ENCODE measurements at places on chromosomes 7 and 10.

- no peak for DNase-seq
These were observed 17.9 kb downstream of the SH3PXD2A start for GRCh38 chr10:103837370-103838069.

GRCh38 chr10:121497513-121498470 is 100.5 kb downstream of the FGFR2 start:
- DNase-seq: no peak

- DNase-seq: no peak
These were observed 15.1 kb downstream of the LSMEM1 start for GRCh38 chr7:112495810-112496462.

DNA sequence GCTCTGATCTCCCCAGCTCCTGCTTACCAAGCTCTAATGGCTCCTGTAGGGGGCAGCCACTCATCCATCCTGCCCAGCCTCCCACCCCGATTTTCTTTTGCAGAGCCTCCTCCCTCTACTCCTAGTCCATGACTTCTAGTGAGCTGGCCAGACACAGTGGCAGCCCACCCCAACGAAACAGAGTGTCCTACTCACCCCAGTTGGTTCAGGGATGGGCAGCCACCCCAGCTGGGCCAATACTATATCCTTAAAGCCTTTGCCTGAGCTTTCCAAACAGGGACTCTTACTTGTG is 77.1 kb downstream of the GRID1 start:
- no peak for DNase-seq

DNA sequence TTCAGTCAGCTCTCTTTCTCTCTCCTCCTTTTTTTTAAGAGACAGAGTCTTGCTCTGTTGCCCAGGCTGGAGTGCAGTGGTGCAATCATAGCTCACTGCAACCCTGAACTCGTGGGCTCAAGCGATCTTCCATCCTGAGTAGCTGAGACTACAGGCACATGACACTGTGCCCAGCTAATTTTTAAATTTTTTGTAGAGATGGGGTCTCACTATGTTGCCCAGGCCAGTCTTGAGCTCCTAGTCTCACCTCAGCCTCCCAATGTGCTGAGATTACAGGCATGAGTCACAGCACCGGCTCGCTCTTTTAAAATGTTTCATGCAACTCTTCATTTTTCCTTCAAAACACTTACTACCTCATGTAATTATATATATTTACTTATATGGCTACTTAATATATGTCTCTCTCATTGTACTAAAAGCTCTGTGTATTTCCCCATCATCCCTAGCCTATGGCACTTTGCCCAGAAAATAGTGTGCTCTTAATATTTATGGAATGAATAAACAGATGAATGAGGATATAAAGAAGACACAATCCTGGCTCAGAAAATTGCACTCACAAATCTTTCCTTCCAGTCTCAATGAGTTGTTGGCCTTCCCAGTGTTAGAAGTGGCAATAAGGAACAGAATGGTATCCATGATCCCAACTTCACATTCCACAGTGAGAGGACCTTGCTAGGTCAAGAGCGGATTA is 33.9 kb downstream of the EBLN1 start:
- DNase-seq: no peak

DNA sequence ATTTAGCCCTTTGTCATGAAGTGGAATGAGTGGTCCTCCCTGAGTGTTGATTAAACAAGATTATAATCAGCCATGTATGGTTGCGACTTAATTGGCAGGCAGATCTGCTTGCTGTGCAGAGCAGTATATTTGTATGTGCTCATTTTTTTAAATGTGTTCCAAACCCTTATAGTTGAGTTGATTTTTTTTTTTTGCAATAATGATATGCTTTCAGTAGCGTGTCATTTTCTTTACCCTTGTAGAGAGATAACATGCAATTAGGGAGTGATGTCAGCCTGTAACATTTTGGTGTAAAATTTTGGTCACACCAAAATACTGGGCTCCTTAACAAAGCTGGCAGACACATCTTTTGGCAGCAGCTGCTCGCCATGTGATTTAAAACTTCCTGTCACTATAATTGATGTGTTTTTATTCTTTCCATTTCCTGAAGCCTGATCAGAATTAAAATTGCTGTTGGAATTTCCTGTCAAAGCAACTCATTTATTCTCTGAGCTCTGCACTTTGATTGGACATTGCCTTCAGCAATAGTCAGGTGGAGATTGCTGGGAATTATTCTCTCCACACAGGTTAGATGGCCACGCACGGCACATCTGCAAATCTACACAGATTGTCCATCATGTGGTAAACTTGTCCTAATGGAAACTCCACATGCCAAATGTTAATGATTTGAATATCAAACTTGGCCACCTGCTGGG is 125.3 kb downstream of the DYNC1I1 start:
- no peak for DNase-seq

GRCh38 chr10:63644418-63645142 is 123.4 kb downstream of the REEP3 start:
- no peak for DNase-seq

DNA sequence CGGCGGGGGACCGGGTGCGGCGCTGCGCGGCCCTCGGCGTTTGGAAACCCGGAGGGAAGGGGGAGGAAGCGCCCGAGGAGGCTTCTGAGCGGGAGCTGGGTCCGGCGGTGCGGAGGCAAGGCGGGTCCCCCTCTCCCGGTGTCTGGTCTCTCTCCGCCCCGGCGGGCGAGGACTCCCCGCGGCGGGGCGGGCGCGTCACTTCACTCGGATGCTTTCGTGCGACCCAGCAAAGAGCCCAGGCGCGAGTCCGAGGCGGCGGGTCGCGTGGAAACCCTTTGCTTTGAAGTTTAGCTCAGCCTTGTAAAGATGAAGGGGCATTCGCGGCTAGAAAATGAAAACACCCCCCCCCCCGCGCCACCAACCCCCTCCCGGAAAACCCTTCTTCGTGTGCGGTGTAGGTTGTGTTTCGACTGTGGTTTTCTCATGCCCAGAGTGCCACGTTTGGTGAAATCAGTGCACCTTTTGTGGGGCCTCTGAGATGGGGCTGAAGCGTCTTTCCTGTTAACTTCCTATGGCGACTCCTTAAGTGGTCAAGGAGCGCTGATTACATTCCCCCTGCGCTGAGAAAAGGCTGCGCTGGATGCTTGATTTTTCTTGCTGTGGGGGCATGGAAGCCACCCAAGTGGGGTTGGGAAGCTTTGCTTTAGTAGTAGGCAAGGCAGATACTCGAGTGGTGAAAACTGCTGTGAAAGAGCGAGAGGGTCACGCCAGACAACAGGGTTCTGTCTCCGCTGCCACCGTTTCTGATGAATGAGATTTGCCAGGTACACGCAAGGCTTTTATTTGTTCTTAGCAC is 876 bp downstream of the GNAI1 start:
- DNase-seq: no peak

GRCh38 chr7:28411876-28412662 is at the start of gene CREB5:
CREB5 (plus strand) TSS chr7:28412518; CDS start chr7:28412915, 397 bp downstream.
- no peak for DNase-seq

DNA sequence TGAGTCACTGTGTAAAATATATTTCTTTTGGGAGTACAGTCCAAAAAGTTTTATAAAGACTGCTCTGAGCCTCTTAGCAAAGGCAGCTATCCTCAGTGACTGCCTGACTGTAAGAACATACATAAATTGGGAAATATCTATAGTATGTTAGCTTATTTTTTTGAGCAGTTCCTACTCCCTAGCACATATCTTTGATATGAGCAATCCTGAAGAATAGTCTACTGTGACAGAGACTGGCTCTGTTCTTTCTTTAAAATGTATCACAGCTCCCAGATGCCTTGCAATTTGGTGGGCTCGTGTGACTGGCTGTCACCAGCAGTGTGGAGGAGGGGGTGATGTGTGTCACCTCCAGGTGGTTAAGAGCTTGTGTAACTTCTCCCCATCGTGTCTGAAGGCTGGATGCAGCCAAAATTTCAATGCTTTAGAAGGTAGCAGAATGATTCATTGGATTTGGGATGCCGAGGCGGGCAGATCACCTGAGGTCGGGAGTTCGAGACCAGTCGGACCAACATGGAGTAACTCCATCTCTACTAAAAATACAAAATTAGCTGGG is 47.9 kb downstream of the MTERF1 start:
- DNase-seq: no peak

DNA sequence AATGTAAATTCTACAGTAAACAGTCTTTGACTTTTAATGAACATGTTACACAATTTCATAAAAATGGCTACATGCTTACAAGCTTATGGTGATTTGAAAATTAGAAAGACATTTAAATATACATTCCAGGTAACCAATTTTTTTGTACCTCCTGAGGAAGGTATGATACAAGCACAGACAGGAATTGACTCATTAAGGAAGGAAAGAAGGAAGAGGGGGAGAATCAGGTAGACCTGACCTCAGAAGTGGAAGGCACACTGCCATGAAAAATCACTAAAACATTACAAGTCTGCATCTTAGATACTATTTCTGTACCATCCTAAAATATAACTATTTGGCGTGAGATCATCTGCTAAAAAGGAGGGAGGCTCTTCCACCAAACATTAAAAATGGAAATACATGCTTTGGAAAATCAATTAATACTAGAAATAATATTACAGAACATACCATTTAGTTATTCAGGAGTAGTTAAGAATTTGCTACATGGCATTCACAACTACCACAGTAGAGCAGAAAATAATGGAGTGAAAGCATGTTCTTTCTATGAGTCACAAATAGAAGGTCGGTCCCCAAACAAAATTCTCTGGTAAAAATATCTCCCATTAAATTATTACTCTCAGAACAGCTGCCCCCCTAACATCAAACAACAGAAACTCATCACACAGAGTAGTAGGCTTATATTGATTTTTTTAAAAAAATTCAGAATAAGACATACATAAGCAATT is 15.2 kb downstream of the RAB11FIP2 start:
- no peak for DNase-seq

DNA sequence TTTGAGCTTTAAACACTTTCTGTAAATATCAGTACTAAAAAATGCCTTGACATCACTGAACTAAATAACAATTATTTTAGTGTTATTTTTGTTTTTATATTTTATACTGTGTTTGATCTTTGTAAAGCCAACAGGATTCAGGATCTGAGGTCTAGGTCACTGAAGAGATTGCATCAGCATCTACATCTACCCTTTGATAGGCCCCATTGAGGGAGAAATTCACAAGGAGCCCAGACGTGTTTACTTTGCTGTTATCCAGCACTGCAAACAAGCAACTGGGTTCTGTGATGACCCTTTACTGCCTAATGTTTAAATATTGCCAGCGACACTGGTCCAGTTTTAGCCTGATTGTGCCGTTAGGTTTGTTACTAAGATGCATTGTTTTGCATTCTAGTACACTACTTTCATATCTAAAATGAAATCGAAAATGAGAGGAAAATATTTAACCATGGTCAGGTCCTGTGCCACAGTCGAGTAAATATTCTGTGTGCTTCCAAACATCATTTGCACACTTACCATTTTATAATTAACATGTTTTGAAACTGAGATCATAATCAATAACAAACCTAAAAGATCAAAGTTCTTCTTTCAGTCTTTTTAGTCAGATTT is 48.7 kb downstream of the SP8 start:
- no peak for DNase-seq

DNA sequence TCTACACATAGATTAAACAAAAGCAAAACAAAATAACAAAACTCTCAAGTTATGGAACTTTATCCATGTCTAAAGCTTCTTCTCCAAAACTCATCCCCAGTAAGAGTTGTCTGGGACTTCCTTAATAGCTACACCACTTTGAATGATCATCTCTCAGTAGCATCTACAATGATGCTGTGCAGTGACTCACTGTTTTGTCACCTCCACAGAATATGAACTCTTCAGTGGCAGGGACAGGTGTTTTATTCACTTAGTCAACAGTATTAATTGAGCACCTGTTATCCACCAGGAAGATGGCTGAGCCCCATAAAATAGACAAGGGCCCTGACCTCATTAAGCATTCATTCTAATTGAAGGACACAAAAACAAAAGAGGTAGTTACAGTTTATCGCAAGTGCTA is 350.7 kb downstream of the ELMO1 start:
- no peak for DNase-seq

- DNase-seq: no peak
These were observed 16.7 kb downstream of the UBTD1 start for GRCh38 chr10:97515271-97515978.

DNA sequence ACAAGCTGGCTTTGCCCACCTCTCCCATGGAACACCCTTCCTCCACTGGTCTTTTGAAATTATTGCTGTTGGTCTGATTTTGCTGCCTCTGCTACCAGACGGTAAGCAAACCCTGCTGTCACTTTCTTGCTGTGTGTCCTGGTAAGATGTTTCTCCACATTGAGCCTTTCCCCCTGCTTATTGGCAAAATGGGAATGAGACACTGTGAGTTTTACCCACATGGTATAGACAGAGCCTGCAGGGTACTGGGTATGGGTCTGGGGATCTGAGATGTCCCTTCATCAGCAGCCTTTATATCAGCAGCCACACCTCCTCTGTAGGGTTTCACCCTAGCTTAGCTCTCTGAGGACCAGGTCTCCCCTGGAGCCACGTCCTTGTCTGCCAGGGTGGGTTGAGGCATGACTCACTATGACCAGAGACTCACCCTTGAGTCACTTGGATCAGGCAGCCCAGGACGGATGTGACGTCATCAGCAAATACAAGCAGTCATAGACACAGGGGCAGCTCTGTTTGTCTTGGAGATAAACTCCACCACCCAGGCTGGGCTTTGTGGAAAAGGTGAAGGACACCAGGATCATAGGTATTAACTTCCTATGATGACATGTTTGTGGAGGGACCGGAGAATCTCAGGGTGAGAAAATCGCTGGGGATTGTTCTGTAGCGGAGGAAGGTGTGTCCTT is 17.9 kb upstream of the BAIAP2L1 start:
- DNase-seq: no peak

GRCh38 chr7:85521108-85521694 is 334.3 kb upstream of the SEMA3D start:
- DNase-seq: no peak

DNA sequence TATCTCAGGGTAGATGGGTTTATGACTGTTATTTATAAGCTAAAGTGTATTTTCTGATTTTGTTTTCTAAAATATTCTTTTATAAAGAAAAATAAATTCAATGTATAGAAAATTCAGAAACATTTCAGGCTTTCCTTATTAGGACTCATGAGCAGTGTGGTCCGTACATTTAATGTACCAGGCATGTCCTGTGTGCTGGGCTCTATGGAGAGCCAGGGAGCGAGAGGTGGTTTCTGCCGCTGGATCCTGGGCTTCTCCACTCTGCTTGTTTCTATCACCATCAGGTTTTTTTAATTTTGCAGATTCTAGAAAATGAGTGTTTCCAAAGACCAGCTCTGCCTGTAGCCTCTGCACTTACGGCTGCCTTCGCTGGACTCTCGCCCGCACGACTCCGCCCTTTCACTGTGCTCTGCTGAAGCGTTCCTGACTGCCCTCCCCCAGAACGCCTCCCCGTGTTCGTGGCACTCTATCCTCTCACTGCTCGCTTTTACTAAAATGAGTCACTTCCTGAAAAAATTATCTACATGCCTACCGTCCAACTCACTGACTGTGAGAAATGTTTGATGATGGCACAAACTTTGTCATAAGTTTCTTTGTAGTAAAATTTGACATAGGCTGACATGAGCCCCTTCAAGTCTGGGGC is 188.5 kb downstream of the ZMYND11 start:
- DNase-seq: no peak

All from stimulated activated CD4-positive, alpha-beta T cell treated with anti-CD3 and anti-CD28 coated beads, Interleukin-1b, Interleukin-23, amount 100 ng/mL, for 24 hours (primary cell).